ENCODE measurements at places on chromosomes 4 and X.

DNA sequence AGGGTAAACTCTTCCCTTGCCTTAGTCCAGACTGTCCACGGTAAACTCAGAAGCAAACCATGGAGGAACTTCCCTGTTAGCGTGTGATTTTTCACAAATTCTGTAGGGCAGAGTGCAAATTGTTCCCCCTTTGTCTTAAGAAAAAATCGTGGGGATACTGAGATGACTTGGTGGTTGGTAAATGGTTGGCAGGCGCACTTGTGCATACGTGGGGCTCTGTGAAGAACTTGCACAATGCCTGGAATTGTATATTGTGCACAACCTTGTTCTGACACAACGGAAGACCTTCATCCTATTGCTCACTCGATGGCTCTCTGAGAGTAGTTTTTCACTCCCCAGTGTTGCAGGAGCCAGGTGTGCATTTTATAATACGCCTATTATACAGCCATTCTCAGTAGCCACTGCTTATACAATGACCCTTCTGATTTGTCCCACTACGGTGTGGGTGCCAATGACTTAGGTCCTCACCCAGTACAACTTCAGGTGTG, 150.0 kb downstream of the SPRY1 start:
- no peak for DNase-seq

GRCh38 chrX:155094468-155095061, 23.3 kb downstream of the BRCC3 start:
- peak; percentile 41 for DNase-seq

DNA sequence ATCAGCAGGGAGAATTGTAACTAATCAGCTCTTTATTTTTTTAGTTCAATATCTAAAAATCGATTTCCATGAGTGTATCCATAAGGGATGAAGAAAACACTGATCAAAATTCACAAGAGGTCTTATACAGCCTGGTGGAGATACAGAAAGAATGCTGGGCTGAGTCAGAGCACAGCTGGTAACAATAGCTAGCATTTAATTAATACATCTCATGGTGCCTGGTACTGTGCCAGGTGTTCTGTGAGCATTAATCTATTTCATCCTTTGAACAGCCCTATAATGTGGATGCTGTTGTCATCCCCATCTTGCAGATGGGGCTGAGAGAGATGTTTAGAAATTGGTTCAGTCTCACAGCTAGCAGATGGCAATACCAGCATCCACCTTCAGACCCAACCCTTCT, 250.9 kb upstream of the RPS6KA3 start:
- peak; percentile 68 for DNase-seq

DNA sequence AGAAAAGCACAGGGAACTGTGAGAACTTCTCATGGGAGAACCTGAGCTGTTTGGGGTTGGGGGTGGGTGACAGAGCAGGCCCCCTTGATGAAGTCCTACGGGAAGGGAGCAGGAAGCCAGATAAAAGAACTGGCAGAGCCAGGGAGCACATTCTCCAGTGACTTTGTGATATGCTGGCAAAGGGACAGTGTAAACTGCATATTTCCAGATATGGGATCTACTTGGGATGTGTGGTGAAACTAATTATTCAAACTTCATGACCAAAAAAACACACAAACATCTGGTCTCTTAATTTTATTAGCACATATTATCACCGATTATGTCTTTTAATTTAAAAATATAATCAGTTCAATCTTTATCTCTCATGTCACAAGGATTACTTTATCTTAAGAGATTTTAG, 266.0 kb downstream of the PAPSS1 start:
- DNase-seq, result no peak

DNA sequence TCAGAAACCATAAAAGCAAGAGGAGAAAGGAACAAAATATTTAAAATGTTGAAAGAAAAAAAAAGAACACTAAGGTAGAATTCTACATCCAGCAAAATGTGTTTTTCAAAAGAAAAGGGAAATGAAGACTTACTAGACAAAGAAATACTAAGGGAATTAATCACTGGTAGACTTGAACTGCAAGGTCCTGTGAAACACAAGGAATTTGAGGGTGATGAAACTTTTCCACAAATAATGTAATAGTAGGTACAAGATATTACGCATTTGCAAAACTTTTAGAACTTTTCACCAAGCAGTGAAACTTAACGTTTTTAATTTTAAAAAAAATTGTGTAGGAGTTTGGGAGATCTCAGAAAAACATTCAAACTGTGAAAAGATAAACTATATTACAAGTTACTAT, 180.3 kb upstream of the MAGEB16 start:
- DNase-seq, result no peak

DNA sequence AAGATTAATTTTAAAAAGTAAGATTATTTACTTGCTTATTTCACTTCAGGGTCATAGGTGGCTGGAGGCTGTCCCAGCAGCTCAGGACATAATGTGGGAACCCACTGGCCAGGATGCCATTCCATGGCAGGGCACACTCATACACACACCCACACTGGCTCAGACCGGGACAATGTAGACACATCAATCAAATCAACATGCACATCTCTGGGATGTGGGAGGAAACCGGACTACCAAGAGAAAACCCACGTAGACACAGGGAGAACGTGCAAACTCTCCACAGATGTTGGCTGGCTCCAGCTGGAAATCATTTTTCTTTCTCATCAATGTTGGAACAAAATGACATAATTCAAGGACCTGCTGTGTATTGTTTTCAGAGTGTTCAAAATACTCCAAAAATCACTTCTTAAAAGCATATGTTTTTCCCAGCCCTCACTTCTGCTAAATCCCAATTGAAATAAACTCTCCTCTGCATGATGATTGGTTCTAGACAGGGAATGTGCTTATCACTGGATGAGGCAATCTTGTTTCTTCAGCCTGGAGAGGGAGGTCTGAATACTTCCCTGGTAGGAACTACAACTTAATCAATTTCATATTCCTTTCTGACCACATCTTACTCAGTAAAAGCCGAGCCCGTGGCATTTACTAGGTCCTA, 18.6 kb upstream of the CPE start:
- DNase-seq, result peak; percentile 79

GRCh38 chrX:49111791-49112190, 11.7 kb downstream of the GPKOW start:
- no peak for DNase-seq

DNA sequence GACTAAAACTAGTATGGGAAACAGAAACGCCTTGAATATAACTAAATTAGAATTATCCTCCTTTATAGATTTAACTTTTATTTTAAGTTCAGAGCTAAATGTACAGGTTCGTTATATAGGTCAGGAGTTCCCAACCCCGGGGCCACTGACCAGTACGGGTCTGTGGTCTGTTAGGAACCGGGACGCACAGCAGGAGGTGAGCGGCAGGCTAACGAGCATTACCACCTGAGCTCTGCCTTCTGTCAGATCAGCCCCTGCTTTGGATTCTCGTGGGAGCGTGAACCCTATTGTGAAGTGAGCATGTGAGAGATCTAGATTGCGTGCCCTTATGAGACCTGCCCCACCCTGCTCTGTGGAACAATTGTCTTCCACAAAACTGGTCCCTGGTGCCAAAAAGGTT, 51.0 kb downstream of the FAT4 start:
- DNase-seq, result no peak

DNA sequence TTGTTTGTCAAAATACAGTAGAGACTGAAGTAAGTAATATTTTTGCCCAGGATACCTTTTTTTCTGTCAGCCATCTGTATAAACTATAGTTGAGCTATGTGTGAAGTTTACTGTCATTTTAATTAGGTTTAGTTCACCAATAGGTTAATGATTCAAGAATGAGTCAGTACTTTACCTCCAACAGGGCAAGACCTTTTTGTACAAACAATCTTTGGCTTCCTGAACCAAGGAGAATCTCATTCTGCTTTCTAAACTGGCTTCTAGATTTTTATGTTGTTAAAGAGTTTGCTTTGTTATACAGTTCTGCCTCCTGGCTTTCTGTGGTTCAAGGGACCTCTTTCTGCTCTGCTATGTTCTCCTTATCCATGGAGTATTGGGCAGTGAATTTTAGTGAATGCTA, 412.0 kb upstream of the NR3C2 start:
- no peak for DNase-seq

- DNase-seq, result peak; percentile 89
Measured at GRCh38 chrX:20067709-20068561, 48.8 kb downstream of the MAP7D2 start.

DNA sequence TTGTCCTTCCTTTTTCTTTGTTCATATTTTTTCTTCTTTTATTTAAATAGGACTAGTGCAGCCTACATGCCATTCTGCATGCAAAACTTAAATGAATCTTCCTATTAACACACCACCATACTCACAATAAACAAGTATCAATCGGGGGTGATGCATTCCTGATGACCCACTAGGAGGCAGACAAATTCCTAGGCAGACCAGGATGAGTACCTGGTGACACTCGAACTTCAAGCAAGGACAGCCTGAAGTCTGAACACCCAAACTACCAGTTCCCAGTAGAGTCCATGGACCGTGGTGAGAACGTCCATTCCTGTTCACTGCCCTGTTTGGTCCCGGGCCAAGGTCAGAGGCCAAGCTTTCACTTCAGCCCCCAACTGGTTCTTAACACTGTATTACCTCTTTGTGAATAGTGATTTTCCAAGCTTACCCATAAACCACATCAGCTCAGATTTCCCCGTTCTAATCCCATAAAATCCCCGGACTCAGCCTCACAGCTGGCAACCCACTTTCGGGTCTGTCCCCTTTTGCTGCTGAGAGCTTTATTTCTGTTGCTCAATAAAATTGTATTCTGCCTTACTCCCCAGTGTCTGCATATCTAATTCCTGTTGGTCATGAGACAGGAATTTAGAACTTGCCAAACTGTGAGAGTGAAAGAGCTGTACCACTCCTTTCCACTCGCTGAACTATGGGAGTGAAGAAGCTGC, 1286.6 kb downstream of the FSTL5 start:
- DNase-seq, result no peak

GRCh38 chr4:99938243-99938753, 8.1 kb downstream of the DNAJB14 start:
- DNase-seq, result no peak

- no peak for DNase-seq
Measured at GRCh38 chr4:176489001-176489400, 169.2 kb downstream of the SPCS3 start.

GRCh38 chr4:165522050-165522449, 143.2 kb downstream of the CPE start:
- DNase-seq, result no peak

GRCh38 chr4:76589872-76590797, 155.1 kb downstream of the SHROOM3 start:
- peak; percentile 87 for DNase-seq

DNA sequence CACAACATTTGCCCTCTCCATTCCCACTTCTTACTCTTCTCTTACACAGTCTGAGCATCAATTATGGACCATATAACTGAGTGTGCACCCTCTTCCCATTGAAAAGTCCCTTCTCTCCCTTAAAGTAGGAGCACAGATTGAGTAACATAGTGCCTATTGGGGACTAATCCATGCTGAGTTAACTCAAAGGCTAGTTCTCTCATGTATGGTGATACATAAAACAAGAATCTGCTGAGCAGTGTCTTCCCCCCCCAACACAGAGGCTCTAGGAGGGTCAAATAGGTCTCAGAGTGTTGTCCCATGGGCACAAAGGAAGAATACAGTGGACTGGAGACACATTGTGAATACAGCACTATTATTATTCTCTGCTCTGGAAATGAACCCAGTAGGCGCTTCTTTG, 274.6 kb upstream of the BOD1L1 start:
- DNase-seq, result no peak

Data from fibroblast of the aortic adventitia (primary cell).